Activated naive CD8-positive, alpha-beta T cell treated with anti-CD3 and anti-CD28 coated beads, Interleukin-2, amount 50 U/mL, for 24 hours (primary cell): ENCODE measurements at places on chromosomes 12 and 14.
A peak's percentile ranks its signal among the peaks of the same experiment; 100 is the strongest.

GRCh38 chr14:101737414-101738339 lies 23.8 kb upstream of the PPP2R5C start:
- peaks cover 24% of the 10 kb centered on the region for H3K4me1 ChIP-seq
- DNase-seq = no peak
- peaks cover 1% of the 10 kb centered on the region for H3K27me3 ChIP-seq
- H3K4me3 ChIP-seq = no peak overlapping the region
- peaks cover 11% of the 10 kb centered on the region for H3K36me3 ChIP-seq
- H3K27ac ChIP-seq = no peak overlapping the region

GRCh38 chr12:114425031-114425626 lies 19.2 kb upstream of the TBX5 start:
- DNase-seq = no peak
- H3K36me3 ChIP-seq = no peaks in the 10 kb centered on the region
- peaks cover 13% of the 10 kb centered on the region for H3K27me3 ChIP-seq

DNA sequence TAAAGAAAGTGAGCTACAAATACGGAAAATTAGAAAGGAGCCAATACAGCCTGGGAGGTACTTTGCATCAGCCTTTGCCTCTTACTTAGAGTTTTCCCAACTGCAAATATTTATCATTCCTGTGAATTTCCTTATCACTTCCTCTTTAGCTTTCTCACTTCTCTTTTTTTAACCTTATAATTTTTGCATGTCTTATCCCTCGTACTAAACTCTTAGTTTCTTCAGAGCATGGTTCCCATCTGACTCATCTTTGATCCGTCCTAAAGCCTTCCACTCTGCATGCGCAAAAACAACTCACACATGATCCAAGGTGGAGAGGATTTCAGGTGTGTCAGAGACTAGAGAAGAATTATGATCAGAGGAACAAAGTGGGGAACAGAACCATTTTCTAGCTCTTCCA lies 9.6 kb upstream of the SNAPC1 start:
- H3K36me3 ChIP-seq = peaks cover 29% of the 10 kb centered on the region
- no peak overlapping the region for H3K4me3 ChIP-seq
- H3K27me3 ChIP-seq = peaks cover 4% of the 10 kb centered on the region
- DNase-seq = no peak

DNA sequence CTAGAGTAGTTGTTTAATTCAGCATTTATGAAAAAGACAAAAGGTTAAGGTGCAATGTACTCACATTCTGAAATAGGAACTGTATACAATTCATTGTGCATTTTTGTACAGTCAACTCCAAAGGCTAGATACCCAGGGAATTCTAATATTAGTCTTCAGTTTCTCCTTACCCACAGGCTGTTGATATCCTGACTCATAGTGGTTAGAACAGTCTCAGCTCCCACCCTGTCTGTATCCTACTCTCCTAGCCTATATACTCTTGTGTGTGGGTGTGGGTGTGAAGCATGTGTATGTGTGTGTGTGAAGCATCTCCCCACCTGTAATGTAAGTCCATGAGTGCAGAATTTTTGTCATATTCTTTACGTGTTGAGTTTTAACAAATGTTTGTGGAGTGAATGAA lies 229.5 kb downstream of the NAV3 start:
- no peak for DNase-seq
- H3K27ac ChIP-seq = no peak overlapping the region
- H3K27me3 ChIP-seq = no peaks in the 10 kb centered on the region
- H3K36me3 ChIP-seq = no peaks in the 10 kb centered on the region

DNA sequence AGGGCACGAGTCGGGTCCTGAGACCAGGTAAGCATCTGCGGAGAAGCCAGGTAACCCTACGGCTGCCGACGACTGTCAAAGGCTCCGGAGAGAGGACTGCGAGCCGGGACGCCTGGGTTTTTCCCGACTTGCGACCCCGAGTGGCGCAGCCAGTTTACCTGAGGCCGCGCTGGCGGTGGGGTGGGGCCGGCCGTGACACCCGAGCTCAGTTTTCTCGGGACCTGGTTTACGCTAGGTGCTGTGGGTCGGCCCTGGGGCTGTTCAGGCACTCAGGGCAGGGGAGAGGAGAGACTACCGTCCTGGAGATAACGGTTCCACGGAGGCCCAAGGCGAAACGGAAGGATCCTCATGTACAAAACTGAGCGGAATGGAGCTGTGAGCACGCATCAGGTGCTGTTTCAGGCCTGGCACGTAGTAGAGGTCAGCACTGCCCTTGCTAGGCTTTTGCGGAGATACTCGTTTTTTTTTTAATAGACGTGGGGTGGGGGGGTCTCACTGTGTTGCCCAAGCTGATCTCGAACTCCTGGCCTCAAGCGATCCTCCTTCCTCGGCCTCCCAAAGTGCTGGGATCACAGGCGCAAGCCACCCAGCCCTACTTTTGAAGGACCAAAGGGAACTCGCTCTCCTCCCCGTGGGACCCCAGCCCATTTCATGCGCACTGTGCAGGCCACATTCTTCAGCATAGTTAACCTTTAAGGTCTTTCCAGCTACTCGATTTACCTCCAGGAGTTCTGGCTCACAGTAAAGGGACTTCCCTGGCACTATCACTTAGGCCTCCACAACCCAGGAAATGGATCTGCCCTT lies 471 bp downstream of the MTRFR start:
- H3K4me1 ChIP-seq = peaks cover 83% of the 10 kb centered on the region
- peaks cover 4% of the 10 kb centered on the region for H3K27me3 ChIP-seq
- DNase-seq = no peak
- peaks cover 28% of the 10 kb centered on the region for H3K36me3 ChIP-seq
- H3K4me3 ChIP-seq = peak overlapping the region; percentile 100
- H3K27ac ChIP-seq = peak overlapping the region; percentile 98

- H3K4me3 ChIP-seq = no peak overlapping the region
- no peaks in the 10 kb centered on the region for H3K36me3 ChIP-seq
- H3K4me1 ChIP-seq = no peaks in the 10 kb centered on the region
- no peaks in the 10 kb centered on the region for H3K27me3 ChIP-seq
Observed at GRCh38 chr14:84546236-84546635, 983.7 kb upstream of the FLRT2 start.

DNA sequence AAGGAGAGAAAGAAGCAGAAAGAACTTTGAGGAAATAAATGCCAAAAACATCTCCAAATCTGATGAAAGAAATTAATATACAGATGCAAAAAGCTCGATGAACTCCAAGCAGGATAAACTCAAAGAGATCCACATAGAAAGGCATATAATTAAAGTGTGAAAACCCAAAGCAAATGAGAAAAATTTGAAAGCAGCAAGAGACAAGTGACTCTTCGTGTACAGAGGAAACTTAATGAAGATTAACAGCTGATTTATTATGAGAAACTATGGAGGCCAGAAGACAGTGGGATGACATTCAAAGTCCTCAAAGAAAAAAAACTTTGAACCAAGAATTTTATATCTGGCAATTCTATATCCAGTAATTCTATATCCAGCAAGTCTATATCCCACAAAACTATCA lies 163.0 kb upstream of the TMCC3 start:
- peaks cover 3% of the 10 kb centered on the region for H3K27me3 ChIP-seq
- DNase-seq = no peak
- peaks cover 5% of the 10 kb centered on the region for H3K36me3 ChIP-seq
- peaks cover 2% of the 10 kb centered on the region for H3K4me1 ChIP-seq
- H3K4me3 ChIP-seq = no peak overlapping the region

DNA sequence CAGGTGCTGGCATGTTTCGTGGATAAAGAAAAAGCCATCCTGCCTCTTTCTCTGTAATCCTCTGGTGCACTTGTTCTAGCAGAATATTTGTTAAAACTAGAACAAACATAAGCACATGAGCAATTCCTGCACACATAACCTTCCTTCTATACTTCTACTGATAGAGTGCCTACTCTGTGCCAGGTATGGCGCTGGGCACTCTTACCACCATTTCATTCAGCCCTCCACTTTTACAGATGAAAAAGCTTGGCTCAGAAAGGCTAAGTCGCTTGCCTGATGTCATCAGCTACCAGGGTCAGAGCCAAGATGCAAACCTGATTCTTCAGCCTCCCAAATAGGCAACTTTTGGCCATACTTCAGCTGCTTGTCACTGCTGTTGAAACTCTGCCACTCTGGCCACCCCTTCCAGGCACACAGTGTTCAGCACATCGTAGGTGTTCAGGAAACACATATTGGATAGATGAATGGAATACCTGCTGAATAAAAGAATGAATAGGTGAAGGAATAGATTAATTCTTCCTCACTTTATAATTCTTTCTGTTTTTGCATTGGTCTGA lies 10.0 kb upstream of the C14orf132 start:
- peaks cover 11% of the 10 kb centered on the region for H3K27me3 ChIP-seq
- no peak overlapping the region for H3K27ac ChIP-seq
- H3K36me3 ChIP-seq = no peaks in the 10 kb centered on the region
- DNase-seq = no peak
- peaks cover 8% of the 10 kb centered on the region for H3K4me1 ChIP-seq
- H3K4me3 ChIP-seq = no peak overlapping the region

DNA sequence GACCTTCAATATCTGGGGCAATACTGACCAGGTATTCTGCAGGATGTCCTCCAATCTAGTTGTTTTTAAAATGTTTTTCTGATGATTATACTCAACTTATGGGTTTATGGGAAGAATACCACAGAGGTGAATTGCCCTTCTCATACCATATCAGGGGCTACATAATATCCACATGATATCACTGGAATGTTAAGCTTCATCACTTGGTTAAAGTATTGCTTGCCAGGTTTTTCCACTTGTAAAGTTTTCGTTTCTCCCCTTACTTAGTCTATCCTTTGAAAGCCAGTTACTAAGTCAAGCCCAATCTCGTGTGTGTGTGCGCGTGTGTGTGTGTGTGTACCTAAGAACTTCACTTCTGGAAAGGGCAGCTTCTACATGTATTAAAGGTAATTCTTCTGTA lies 980.9 kb upstream of the FBXO33 start:
- H3K4me1 ChIP-seq = no peaks in the 10 kb centered on the region
- no peak overlapping the region for H3K27ac ChIP-seq
- no peaks in the 10 kb centered on the region for H3K36me3 ChIP-seq
- H3K4me3 ChIP-seq = no peak overlapping the region

DNA sequence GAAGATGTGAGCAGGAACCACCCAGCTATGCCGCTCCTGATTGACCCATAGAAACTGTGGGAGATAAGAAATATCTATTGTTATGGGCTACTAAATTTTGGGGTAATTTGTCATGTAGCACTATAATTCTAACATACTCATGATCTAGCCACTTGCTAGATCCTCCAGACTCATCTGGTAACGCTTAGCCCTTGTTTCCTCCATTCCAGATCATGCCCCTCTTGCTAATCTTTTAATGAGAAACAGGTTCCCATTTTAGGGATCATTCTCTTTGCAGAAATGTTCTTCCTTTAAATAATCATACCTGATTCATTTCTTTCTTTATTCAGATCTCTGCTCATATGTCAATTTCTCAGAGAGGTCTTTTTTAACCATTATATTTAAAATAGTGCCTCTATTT lies 3.8 kb upstream of the ARHGDIB start:
- no peak overlapping the region for H3K4me3 ChIP-seq
- H3K4me1 ChIP-seq = peaks cover 54% of the 10 kb centered on the region
- H3K27me3 ChIP-seq = no peaks in the 10 kb centered on the region
- peak overlapping the region; percentile 91 for H3K27ac ChIP-seq

- DNase-seq = no peak
- no peak overlapping the region for H3K27ac ChIP-seq
- H3K4me3 ChIP-seq = no peak overlapping the region
Observed at GRCh38 chr14:100803676-100804075, 22.2 kb upstream of the MEG3 start.

- no peak within 1 kb of the TSS for H3K4me3 ChIP-seq
- H3K36me3 ChIP-seq = peaks cover 51% of the 10 kb centered on the region
- peaks cover 42% of the 10 kb centered on the region for H3K4me1 ChIP-seq
- H3K27me3 ChIP-seq = no peaks in the 10 kb centered on the region
Observed at GRCh38 chr14:24307575-24308341, at the start of gene CIDEB. Gene CIDEB, minus strand, starts transcription at chr14:24307977. Its CDS starts 119 bp downstream, at chr14:24307858.

- no peak for DNase-seq
- H3K4me1 ChIP-seq = peaks cover 68% of the 10 kb centered on the region
- H3K4me3 ChIP-seq = no peak overlapping the region
- peaks cover 40% of the 10 kb centered on the region for H3K36me3 ChIP-seq
- H3K27ac ChIP-seq = no peak overlapping the region
Observed at GRCh38 chr14:102194856-102195255, 55.2 kb downstream of the WDR20 start.
